Hypothalamus (tissue), 51 donors: ENCODE measurements at places on chromosomes 5 and 9.

GRCh38 chr5:181281984-181282316 lies 21.0 kb upstream of the TRIM52 start:
- DNase-seq, result no peak

- DNase-seq, result no peak
Observed at GRCh38 chr5:8851101-8851500, 694.8 kb downstream of the SEMA5A start.

- DNase-seq, result no peak
Observed at GRCh38 chr5:140628711-140629110, 4.3 kb downstream of the CD14 start.

DNA sequence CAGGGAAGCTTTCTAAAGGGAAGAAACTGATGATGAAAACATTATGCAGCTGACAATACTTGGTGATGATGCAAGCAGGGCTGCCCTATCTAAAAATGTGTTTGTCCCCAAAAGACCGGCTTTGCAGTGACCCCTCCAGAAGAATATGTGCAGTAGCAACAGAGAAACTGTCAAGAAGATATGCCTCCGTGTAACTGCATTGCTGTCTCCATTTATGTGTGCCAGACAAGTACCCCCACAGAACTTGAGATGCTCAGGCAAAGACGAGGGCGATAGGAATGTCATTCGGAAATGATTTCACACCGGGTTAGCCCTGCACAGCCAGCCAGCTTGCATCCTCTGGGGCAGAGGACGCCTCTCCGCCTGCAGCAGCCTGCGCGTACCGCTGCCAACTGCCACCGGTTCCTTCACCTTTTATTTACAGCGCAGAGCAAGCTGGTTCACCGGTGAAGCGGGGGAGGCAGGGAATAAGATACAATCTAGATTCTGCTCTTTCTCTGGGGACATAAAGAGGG lies 2.0 kb downstream of the GABBR2 start:
- no peak for DNase-seq

- DNase-seq, result no peak
Observed at GRCh38 chr5:36369219-36369690, 67.6 kb upstream of the RANBP3L start.
